ENCODE measurements at places on chromosomes 7 and 10. TPM values are rescaled to one million over a fixed set of nuclear protein-coding genes. Genes with fewer than 3 reads are reported as not detected.
A peak's percentile ranks its signal among the peaks of the same experiment; 100 is the strongest.

The TMEM229A gene
- polyA plus RNA-seq, result 1.6 TPM

The APBB1IP gene
- polyA plus RNA-seq, result 2.2 TPM

The UCMA gene
- polyA plus RNA-seq, result 0.47 TPM

The PRPS1L1 gene
- not detected for polyA plus RNA-seq

The PRKG1 gene
- polyA plus RNA-seq, result 15.6 TPM

The XRCC2 gene
- polyA plus RNA-seq, result 12.3 TPM

The MYPN gene
- polyA plus RNA-seq, result 0.04 TPM

The LRRC61 gene
- polyA plus RNA-seq, result 20.4 TPM

DNA sequence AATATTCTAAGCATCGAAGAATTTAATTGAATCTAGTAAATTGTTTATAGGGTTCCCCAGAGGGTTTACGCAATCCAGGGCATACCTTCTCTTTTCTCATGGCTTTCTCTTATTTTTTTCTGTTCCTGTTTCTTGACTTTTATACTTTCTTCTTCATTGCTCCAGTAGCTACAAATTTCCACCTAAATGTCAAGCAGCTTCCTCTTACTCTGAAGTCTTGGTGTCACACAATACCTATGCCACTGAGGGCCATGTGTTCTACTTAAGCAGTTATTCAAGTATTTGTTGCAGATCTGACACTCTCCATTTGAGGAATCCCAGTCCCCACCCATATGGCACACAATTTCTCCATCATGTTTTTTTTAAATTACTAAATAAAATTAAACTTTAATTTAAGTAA, 343.1 kb upstream of the MBL2 start:
- DNase-seq, result no peak

DNA sequence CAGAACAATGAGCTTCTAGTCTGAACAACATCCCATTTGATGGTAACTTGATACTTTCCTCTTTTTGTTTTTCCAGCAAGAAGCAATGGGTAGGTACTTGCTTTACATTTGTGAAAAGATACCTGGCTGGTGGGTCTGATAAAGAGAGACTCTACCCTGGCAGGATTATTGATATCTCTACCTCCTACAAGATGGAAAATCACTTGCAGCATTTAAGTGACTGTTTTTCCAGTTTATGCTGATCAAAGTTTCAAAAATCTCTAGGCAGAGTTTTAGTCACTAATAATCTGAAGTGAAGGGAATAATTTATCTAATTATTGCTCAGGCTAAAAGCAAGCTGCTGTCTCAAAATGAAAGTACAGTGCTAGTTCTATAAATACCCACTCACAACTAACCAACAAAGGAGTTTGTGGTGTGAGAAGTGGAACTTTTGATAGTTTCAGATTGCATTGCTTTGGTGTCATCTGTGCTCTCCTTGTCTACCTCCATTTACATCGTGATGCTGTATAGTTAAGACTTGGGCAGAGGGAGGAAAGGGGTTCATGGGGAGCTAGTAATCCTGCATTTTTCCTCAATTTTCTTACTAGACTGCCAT, 86.0 kb upstream of the ANKRD1 start:
- no peak for DNase-seq

DNA sequence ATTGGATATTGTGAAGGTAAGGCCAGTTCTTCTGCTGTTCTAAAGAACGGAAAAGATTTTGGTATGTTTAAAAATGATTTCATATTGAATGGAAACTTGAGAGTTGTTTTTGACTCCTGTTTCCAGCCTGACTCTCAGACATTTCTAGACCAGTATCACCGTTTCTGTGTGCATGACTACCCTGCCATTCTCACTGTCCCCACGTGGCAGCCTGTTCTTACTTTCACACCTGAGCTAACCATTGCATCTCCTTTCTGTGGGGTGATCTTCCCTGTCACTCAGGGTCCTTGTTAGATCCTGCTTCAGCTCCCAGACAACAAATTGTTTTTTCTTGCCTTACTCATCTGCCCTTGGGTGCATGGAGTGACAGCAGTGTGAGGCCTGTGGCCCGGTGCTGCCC, 38.9 kb downstream of the GLRX3 start:
- DNase-seq, result no peak

GRCh38 chr7:30433082-30433481, 45.5 kb downstream of the NOD1 start:
- peak; percentile 82 for DNase-seq

DNA sequence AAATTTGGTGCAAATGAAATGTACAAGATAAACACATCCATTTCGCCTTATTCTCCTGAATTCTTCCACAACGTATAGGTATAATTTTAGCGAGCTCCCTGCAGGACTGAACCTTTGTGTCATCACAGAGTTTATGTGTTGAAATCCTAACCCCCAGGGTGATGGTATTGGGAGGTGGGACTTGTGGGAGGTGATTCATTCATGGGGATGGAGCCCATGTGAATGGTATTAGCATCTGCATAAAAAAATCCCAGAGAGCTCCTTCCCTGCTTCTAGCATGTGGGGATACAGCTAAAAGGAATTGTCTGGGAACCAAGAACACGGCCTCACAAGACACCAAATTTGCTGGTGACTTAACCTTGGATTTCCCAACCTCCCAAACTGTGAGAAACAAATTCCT, 741.4 kb upstream of the VSTM2A start:
- DNase-seq, result no peak

DNA sequence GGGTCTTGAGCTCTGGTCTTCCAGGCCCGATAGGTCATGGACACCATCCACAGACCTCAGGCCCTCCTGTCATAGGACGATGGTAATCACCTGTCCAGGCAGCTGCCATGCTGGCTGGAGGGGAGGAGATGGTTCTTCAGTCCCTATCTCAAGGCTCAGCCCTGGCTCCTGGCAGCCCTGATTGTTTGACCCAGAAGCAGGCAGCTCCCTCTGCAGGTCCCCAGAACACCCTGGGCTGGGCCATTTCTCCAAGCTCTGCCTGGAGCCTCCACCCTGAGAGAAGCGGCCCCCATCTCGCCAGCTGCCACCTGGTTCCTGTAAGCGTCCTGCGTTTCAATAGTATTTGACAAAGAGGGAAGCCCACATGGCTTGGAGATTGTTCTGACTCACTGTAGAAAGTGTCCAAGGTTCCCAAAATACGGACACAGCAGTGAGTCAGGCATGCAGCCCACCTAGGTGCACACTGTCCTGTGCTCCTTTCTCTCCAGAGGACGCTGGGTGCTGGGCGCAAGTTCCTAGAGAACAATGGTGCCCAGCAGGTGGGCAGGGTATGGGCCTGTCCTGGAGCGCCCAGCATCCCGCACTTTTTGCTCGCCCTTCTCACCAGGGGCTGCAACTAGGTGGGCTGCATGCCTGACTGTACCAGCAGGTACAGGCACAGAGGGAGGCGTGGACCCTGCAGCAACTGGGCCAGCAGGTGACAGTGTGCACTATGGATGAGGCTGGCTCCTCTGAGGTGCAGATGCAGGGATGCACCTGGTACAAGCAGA, 72.4 kb upstream of the EBF3 start:
- no peak for DNase-seq

GRCh38 chr10:119502209-119502608, 40.3 kb downstream of the RGS10 start:
- DNase-seq, result no peak

GRCh38 chr10:11724938-11725776, 17.0 kb upstream of the ECHDC3 start:
- DNase-seq, result peak; percentile 42

- no peak for DNase-seq
These were observed 1214.7 kb downstream of the SORCS3 start for GRCh38 chr10:105855791-105856190.

- DNase-seq, result peak; percentile 26
These were observed 459 bp downstream of the CYCS start for GRCh38 chr7:25124465-25125136.

DNA sequence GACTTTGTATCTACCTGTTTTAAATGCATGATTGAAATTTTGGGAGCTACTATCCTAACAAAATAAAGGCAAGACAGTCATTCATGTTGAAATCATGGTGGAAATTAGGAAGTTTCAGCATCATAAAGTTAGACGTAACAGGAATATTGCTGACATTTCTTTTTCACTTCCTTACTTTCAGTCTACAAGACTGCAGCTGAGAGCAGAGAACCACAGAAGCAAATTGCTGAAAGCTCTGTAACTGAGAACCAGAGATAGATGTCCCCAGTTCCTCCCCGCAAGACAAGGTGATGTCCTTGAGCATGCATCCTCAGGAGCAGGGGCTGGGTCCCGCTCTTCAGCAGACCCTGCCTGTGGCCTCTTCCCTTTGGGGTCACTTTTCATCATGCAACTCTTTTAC, 466.3 kb upstream of the POM121L12 start:
- DNase-seq, result no peak

GRCh38 chr7:105512415-105512814, 9.7 kb downstream of the PUS7 start:
- no peak for DNase-seq

DNA sequence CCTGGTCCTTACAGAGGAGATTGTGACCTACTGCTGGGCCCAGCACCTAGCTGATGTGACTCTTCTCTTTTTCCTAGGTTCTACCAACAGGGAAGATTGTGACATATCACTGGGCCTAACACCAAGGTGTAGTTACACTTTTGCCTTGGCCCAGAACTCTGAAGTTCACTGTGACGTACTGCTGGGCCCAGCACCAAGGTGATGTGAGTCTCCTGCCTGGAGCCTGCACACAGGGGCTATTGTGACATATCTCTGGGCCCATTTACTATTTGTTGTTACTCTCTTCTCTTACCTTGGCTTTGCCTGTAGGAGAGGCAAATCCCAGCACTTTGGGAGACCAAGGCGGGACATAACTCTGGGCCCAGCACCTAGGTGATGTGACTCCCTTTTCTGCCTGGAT, 23.1 kb upstream of the ZNF107 start:
- no peak for DNase-seq

GRCh38 chr10:44295644-44296241, 89.2 kb downstream of the CXCL12 start:
- no peak for DNase-seq

DNA sequence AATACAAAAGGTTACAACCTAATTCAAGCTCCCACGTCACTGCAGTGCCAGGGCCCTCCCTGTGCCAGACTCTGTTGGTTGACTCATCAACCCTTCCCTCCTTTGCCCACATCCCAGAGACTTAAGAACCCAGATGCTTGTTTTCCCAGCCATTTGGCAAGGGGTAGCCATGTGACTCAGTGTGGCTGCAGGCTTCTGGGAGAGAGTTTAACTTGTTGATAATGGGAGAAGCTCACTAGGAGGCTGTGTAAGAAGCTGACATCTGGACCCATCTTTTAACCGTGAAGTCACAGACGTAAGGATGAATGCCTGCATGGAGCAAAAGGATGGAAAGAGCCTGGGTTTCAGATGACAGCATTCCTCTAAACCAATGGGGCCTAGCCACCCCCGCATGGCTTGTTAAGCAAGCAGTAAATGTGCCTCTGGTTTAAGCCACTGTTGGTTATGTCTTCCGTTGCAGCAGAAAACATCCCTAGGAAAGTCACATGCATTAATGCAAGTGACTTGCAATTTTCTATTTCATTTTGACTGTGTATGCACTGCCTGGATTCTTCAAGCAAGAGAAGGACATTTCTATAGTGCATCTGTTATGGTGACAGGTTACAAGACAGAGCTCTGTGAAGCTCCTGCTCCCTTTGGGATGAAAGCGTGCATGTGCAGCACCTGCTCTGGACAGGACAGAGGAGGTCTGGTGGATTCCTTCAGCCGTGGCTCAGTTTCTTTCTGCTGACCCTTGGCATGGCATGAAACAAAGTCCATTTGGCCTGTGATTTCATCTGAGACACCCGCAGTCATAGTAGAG, 57.5 kb upstream of the CREB5 start:
- DNase-seq, result no peak

GRCh38 chr10:8174762-8175161, 120.3 kb downstream of the GATA3 start:
- DNase-seq, result no peak

DNA sequence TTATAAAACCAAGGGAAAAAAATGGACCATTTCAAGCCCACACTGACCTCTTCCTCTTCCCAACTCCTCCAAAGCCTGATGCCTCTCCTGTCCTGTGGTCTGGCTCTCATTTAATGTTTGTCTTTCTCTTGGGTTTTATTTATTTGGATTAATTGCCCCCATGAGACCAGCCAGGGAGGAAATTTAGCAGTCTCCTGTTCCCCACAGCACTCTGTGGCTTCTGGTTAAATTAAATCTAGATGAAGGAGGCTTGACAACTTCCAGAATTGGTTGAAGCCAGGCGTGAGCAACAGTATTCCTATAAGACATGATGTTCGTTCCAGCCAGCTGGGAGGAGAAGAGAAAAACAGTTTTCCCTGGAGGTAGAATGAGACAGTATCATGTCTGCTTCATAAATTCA, 15.1 kb upstream of the PRLHR start:
- DNase-seq, result no peak

GRCh38 chr7:1359051-1359400, 100.2 kb downstream of the MICALL2 start:
- DNase-seq, result peak; percentile 60

GRCh38 chr7:88666626-88667025, 92.9 kb upstream of the ZNF804B start:
- DNase-seq, result no peak
